ENCODE measurements at places on chromosomes 1 and 21.
A peak's percentile ranks its signal among the peaks of the same experiment; 100 is the strongest.

- peak; percentile 88 for DNase-seq
Observed at GRCh38 chr1:159188375-159188788, 16.3 kb upstream of the ACKR1 start.

GRCh38 chr1:31897526-31898100 lies 40.6 kb downstream of the PTP4A2 start:
- DNase-seq = no peak

GRCh38 chr1:228510101-228510802 lies 23.1 kb downstream of the RNF187 start:
- DNase-seq = no peak

DNA sequence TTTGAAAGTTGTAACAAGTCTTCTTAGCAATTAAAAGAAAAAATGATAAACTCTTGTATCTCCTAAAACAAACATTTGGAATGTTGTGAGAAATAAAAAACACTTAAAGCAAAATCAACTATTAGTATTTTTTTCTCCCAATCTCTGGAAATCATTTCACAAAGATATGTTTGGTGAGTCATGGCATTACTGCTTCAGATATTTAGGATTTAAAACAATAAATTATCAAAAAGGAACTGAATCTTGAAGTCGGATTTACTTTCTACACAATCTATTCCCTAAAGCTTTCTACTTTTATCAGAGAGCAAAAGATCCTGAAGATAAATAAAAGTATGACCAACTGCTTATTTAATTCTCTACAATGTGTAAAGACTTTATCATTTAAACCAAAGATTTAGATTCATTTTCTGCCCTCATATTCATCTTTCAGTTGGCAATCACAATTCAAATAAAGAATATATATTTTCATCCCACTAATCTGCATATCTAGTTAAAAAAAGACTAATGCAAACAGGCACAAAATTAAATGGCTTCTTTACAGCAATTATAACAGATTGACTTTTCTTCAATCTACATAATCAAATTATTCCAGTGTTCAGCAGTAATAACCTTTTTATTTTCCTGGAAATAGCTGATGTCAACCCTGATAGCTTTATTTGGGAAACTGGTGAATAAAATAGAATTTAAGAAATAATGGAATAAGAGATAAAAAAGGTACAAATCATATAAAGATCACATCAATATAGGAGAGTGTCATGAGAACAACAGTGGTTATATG lies 230.0 kb downstream of the COP1 start:
- DNase-seq = no peak
